Activated CD8-positive, alpha-beta T cell treated with anti-CD3 and anti-CD28 coated beads for 36 hours (primary cell): ENCODE measurements at places on chromosomes 11 and 22. TPM values are rescaled to one million over a fixed set of nuclear protein-coding genes. Genes with fewer than 3 reads are reported as not detected.

- no peaks in the 10 kb centered on the region for H3K4me1 ChIP-seq
- no peak overlapping the region for H3K27ac ChIP-seq
- H3K36me3 ChIP-seq = no peaks in the 10 kb centered on the region
- DNase-seq = no peak
- H3K4me3 ChIP-seq = no peak overlapping the region
Observed at GRCh38 chr11:67044496-67044895, 12.2 kb upstream of the RHOD start.

TP53I11 gene
- 15.2 TPM for total RNA-seq

DNAJC24 gene
- 13.0 TPM for total RNA-seq

PDE3B gene
- 42.3 TPM for total RNA-seq

- H3K27me3 ChIP-seq = peaks cover 46% of the 10 kb centered on the region
- H3K4me1 ChIP-seq = peaks cover 9% of the 10 kb centered on the region
- no peak overlapping the region for H3K4me3 ChIP-seq
- H3K36me3 ChIP-seq = no peaks in the 10 kb centered on the region
- H3K27ac ChIP-seq = no peak overlapping the region
Observed at GRCh38 chr11:119419834-119420492, 3.0 kb downstream of the THY1 start.

- peaks cover 1% of the 10 kb centered on the region for H3K27me3 ChIP-seq
- no peaks in the 10 kb centered on the region for H3K36me3 ChIP-seq
- no peak for DNase-seq
- H3K27ac ChIP-seq = no peak overlapping the region
- H3K4me1 ChIP-seq = no peaks in the 10 kb centered on the region
- H3K4me3 ChIP-seq = no peak overlapping the region
Observed at GRCh38 chr11:132253469-132254264, 883.3 kb downstream of the NTM start.
